ENCODE measurements at places on chromosomes 16 and 17.

DNA sequence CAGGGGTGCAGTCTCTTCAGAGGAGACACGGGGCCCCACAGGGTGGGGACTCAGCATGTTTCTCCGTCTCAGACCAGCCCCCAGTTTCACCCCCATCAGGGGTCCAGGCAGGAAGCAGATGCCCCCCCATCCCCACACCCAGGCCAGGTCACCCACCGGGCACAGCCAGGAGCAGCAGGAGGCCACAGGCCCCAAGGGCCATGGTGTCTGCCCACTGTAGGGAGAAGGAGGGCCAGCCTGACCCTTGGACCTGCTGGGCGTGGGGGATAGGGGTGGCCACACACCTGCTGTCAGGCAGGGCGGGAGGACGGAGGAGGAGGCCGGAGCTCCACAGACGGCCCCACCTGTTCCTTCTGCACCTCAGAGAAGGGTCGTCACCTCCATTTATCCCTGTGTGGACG, at the start of gene TPSG1:
TSS of gene TPSG1 (minus strand) at position 218 of the 401 bp plus-strand sequence. CDS start at position 202, 16 bp downstream.
- DNase-seq, result no peak

DNA sequence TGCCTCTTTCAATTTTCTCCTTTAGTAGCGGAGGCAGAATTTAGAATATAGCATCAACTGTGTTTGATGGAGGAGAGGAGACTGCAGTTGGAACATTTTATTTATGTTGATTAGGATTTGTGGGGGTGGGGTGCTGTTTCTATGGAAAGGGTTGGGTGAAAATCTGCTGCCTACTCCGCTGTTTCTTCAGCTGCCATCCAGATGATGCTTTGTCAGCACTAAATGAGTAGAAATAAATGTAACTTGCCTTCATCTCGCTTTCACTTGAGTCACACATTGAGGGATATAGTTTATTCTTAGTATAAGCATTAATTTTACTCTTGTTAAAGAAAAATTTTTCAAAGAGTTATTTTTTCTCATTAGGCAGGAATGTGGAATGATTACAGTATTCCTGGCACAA, 42.1 kb downstream of the ABHD15 start:
- DNase-seq, result no peak

GRCh38 chr17:2916461-2916860, 120.2 kb downstream of the RAP1GAP2 start:
- no peak for DNase-seq

- no peak for DNase-seq
Measured at GRCh38 chr16:23469814-23470213, 16.8 kb upstream of the COG7 start.

GRCh38 chr17:39928858-39929645, 1.5 kb downstream of the LRRC3C start:
- DNase-seq, result no peak

DNA sequence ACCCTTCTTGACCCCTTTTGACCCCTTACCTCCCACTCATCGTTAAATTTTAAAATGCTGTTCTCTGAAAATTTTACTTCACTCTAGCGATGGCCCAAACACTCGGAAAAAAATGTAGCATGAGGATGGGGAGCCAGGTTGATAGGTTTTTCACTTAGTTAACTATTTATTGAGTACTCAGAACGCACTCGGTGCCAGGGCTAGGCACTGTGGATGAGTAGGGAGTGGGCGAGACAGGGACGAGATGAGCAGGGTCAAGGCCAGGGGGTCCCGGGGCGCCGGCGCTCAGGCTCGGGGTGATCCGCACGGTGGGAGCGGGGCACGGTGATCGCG, 392 bp downstream of the ZSCAN32 start:
- peak; percentile 1 for DNase-seq

Data from stimulated activated CD8-positive, alpha-beta memory T cell treated with anti-CD3 and anti-CD28 coated beads, Interleukin-7, amount 100 ng/mL, for 4 hours (primary cell).